ENCODE measurements at places on chromosomes 12 and 14.

GRCh38 chr12:87238466-87238865 lies 790.7 kb downstream of the C12orf50 start:
- no peak for DNase-seq

DNA sequence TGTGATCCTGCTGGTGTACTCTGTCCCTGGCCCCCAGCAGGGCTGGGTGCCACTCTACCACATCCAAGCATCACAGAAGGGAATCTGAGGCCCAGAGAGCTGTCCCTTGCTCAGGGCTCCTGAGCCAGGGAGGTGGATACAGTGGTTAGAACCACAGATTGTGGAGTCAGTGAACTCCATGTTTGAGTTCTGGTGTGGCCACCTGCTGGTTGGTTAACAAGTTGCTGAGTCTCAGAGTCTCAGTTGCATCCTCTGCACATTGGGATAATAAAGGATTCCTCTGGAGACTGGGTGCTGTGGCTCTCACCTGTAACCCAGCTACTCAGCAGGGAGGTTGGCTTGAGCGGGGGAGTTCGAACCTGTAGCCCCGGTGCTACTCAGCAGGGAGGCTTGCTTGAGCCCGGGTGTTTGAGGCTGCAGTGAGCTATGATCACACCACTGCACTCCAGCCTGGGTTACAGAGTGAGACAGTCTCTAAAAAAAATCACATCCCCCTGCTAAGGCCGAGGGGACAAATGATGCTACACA lies 39.4 kb downstream of the MVK start:
- DNase-seq, result no peak

GRCh38 chr14:70894868-70895267 lies 12.4 kb upstream of the PCNX1 start:
- DNase-seq, result no peak

GRCh38 chr14:89537911-89538310 lies 120.9 kb upstream of the FOXN3 start:
- no peak for DNase-seq

- no peak for DNase-seq
These were observed 41.8 kb upstream of the CCDC196 start for GRCh38 chr14:66444271-66444927.

- DNase-seq, result no peak
These were observed 62.6 kb downstream of the DUSP6 start for GRCh38 chr12:89289720-89290119.
